Central memory CD4-positive, alpha-beta T cell (primary cell): ENCODE measurements at places on chromosomes 16 and 17.

DNA sequence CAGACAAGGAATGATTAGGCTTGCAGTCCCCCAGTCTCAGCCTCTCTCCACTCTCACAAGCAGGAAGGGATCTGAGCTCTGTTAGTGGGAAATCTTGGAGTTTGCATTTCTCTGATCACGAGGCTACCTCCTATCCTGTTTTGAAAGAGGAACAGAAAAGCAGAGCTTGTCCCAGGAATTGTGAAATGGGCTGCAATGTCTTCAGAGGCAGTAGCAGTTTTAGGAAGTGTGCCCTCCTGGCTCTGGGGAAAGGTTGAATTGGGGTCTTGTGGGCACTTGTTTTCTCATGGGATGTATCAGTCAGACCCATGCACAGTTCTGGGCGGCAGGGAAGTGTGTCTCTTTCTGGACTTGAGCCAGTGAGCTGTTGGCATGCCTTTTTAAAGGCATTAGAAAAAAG, 22.8 kb downstream of the NUP85 start:
- no peak for DNase-seq

- DNase-seq, result no peak
Measured at GRCh38 chr16:81708266-81709015, 70.7 kb upstream of the PLCG2 start.

GRCh38 chr16:62272035-62272434, 235.8 kb upstream of the CDH8 start:
- DNase-seq, result no peak

- DNase-seq, result peak; percentile 23
Measured at GRCh38 chr17:43880420-43880991, 26.8 kb downstream of the MPP2 start.

GRCh38 chr17:65697661-65698060, 136.2 kb upstream of the AXIN2 start:
- DNase-seq, result no peak

GRCh38 chr17:74097450-74098135, 105.9 kb upstream of the RPL38 start:
- DNase-seq, result no peak
